NCI-H446 treated with DMSO at 0.1 percent for 48 hours (cell line): ENCODE measurements at places on chromosomes 12 and 14.

DNA sequence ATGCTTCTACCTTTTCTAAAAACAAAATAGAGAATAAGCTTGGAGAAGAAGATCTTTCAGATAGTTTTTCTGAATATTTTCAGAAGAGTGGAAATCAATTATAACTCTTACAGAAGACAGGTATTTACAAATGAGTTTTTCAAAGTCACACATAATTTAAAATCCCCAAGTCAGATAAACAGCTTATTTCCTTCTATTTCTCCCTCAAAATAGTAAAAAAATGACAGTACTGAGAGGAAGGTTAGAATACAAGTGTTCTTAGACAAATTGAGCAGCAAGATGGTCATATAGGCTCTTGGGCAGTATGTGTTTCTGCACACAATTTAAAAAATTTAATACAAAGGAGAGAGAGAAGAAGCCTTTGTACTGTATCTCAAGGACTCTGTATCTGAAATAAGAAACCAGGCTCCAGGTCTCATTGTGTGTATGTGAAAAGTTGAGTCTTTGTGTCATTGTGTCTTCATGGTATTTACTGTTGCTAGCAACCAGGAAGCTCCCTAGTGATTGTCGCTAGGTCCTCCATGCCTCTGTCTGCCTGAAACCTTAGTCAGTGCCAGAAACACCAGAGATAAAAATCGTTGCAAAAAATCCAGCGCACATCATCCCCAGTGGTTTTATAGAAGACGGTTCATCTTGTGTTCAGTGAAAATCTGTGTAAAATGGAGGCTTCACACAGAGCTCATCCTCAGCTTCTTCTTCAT is 12.9 kb upstream of the TUBA1A start:
- no peak for DNase-seq

- no peak for DNase-seq
Observed at GRCh38 chr12:100955139-100955538, 160.6 kb downstream of the ANO4 start.

DNA sequence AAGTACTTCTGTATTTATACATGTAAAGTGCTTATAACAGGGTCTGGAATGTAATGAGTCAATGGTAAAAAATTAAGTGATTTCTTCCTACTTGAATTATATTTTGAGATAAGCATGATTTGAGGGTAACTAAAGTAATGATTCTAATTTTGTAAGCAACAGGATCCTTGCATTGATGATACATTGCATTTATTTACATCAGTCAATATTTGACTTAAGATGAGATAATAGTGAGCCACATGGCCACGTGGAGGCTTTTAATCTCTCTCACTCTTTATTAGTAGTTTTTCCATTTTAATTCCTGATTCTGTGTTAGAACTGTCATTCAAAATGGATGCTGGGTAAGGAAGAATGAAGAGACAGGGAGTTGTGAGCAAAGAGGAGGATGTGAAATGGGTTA is 298.1 kb upstream of the PRICKLE1 start:
- DNase-seq: no peak

- no peak for DNase-seq
Observed at GRCh38 chr12:51814311-51815088, 34.0 kb downstream of the FIGNL2 start.

DNA sequence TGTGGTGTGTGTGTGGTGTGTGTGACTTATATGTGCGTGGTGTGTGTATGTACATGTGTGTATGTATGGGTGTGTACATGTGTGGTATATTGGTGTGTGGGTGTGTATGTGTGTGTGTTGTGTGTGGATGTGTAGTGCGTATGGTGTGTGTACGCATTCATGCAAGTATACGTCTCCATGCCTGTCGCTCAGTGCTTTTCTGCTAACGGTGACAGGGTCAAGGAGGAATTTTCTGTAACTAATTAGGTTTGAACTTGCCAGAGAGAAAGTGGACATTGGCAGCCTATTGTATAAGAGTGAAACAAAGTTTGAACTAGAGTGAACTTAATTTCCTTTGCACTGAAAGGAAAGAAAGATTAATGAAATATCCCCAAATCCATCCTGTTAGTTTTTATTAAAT is 120.9 kb upstream of the GSC start:
- no peak for DNase-seq

GRCh38 chr14:93135399-93135798 is 19.7 kb upstream of the ITPK1 start:
- DNase-seq: no peak

DNA sequence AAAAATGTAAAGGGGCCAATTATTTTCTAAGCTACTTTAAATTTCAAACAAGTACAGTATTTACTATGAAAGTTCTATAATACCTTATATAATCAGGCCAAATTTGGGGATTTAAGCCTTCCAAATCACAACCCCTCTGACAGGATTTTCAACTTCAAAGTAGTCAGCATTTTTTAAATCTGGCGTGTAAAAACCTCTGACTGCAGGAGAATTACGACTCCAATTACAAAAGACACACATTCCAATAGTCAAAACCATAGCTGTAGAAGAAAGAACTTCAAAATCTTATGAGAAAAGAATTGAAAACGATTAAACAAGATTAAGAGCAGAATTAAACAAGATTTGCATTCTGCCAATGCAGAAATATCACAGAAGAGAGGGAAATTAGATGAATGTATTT is 12.7 kb downstream of the OSBPL8 start:
- no peak for DNase-seq

- no peak for DNase-seq
Observed at GRCh38 chr12:48061938-48062719, 43.8 kb downstream of the SENP1 start.

- DNase-seq: no peak
Observed at GRCh38 chr12:92234533-92234932, 88.9 kb upstream of the BTG1 start.

- DNase-seq: no peak
Observed at GRCh38 chr14:101462726-101463565, 98.3 kb upstream of the DIO3 start.

GRCh38 chr12:15435597-15435996 is 113.3 kb downstream of the PTPRO start:
- no peak for DNase-seq

GRCh38 chr14:100727873-100728240 is 1.2 kb downstream of the DLK1 start:
- DNase-seq: no peak
